ENCODE measurements at places on chromosomes 7 and 10.

- DNase-seq: no peak
Measured at GRCh38 chr7:107890493-107890961, 456 bp upstream of the DLD start.

DNA sequence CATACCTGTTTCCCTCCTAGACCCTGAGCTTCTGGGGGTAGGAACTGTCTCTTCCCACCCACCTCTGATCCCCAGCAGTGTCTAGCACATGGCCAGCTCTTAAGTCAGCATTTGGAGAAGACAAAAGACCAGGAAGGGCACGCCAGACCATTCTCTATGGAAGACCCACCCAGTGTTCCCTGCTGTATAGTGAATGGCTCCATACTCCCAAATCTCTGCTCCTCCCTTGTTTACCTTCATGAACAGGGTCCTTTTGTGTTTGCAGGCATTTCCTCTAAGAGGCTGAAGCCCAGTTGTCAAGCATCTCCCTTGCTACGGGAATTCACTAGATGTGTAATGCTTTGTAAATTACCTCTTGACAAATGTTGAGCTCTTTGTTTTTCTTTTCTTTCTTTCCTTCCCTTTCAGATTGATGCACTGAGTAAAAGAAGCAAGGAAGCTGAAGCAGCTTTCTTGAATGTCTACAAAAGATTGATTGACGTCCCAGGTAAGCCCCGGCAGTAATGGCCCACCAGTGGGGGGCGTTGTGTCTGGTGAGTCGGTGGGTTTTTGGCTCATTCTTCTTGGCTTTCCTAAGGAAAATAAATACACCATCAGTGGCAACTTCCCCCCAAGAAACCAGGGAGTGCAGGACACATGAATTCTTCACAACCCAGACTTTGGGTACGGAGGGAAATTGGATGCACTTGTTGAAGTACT is 216.6 kb upstream of the SH2B2 start:
- DNase-seq: no peak

DNA sequence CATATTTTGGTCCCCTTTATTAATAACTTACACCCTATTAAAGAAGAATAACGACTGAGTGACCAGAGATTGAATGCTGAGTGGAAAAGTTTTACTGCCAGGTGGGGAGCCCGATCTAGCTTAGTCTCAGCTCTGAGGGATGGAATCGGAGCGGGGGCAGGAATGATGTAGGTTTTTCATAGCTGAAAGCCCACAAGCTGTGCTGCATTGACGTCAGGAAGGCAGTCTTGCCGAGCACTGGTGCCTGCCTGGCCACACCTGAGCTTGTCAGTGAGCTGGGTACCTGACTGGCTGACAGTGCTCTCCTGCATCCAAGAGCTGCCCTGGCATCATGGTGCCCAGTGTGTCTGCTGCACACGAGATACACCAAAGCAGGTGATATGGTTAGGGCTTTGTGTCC is 34.8 kb downstream of the GRK5 start:
- DNase-seq: no peak

DNA sequence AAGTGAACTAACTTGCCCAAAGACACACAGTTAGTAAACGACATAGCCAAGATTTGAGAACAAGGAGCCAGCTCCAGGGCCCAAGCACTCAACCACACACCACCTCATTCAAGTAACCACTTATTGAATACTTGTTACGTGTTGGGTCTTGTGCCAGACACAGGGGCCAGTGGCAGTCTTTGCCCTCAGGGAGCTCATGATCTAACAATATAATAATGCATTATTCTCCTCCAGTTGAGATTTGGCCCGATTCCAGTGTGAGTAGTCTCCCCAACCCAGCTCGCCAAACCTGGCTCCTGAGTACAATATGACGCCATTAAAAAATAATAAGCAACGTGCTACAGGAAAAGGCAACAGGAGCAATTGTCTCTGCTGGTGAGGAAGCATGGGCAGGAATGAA is 14.4 kb upstream of the STK17A start:
- DNase-seq: peak; percentile 84

- DNase-seq: peak; percentile 74
Measured at GRCh38 chr10:5584895-5585516, 60.2 kb downstream of the CALML3 start.

GRCh38 chr10:5018134-5018533 is 14.5 kb upstream of the AKR1C2 start:
- no peak for DNase-seq

- DNase-seq: no peak
Measured at GRCh38 chr7:2617325-2617905, 14.4 kb upstream of the TTYH3 start.

- DNase-seq: peak; percentile 21
Measured at GRCh38 chr10:14688606-14689005, 86.1 kb downstream of the FAM107B start.

GRCh38 chr7:68319061-68319460 is 1279.2 kb upstream of the AUTS2 start:
- DNase-seq: no peak

DNA sequence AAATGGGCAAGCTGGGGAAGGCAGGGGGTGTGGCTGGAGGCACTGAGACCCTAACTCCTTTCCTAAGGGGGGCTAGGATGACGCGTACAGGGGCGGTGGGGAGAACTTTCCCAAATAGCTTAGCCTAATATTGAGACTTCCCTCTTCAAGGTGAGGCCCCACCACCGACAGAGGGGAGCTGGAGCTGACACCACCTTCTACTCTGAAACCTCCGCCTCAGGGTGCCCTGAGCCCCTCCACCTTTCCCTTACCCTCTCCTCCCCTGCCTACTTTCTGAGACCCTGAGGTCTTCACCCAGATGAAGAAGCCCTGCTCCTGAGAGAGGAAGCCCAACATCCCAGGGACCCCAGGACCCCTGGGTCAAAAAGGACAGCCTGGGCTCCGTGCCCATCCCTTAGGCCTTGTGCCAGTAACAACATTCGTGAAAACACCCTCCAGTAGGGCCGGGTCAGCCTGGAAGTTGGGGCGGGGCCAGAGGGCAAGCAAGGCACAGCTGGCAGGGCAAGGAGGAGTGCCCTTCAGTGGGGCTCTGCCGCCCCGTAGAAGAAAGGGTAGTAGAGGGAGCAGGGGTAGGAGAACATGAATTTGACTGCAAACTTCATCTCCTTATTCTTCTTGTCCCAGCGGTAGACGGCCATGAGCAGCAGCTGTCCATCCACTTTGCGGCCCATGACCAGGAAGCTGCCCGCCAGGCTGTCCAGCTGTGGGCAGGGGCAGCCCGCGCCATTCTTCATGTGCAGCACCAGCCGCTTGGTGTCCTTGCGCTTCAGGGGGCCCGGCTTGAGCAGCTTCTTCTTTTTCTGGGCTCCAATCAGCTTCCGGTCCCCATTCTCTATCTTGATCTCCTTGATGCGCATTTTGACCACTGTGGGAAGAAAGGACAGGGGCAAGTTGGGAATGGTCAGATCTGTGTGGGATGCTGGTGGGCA is 4.5 kb downstream of the SFRP5 start:
- no peak for DNase-seq

- peak; percentile 6 for DNase-seq
Measured at GRCh38 chr7:21547501-21547900, 4.7 kb downstream of the DNAH11 start.

- DNase-seq: no peak
Measured at GRCh38 chr10:104501449-104501848, 139.6 kb upstream of the SORCS3 start.

GRCh38 chr7:105450177-105450861 is 61.6 kb upstream of the SRPK2 start:
- no peak for DNase-seq

- DNase-seq: no peak
Measured at GRCh38 chr10:4025339-4025738, 240.3 kb upstream of the KLF6 start.

DNA sequence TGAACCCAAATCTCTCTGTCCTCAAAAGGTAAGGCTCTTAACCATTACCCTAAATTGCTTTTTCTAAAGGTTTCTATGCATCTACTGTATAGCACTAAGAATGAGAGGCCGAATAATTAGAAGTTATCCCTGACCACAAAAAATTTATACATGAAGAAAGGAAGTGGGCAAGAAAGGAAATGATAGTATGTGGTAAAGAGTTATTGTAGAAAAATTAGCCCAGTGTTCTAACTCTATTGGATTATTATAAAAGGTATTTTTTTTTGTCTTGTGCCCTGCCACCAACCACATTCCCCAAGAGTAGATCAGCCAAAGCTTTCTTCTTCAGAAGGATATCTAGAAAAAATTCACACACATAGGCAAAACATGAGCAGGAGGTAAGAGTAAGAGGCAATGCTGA is 45.4 kb downstream of the DKK1 start:
- DNase-seq: no peak

DNA sequence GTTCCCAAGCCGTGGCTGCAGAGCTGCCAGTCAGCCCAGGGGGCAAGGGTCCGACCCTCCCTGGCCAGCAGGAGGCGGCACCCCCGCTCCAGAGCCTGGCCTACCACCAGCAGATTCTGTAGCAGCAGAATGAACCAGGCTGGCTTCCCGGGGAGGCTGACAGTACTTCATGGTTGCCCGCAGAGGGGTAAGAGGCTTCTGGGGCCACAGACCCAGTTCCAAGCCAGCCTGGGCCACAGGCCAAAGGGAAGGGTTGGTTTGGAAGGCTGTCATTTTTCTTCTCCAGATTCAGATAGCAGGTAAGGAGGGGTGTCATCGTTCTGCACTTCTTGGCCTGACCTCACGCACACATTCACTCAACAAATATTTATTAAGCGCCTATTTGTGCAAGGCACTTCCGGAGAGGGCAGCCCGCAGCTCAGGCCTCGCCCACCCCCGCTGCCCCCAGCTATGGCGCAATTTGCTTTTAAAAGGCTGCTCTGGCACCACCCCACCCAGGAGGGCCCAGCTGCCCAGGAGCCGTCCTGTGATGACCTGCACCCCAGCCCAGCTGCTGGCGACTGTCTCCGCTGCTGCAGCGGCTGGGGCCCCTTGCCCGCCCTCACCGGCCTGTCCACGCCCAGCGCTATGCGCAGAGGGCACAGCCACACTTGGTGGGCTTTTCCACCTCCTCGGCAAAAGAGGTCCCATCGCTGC is 168.5 kb downstream of the LCOR start:
- DNase-seq: peak; percentile 82

- no peak for DNase-seq
Measured at GRCh38 chr10:19730907-19731217, 85.4 kb upstream of the PLXDC2 start.

DNA sequence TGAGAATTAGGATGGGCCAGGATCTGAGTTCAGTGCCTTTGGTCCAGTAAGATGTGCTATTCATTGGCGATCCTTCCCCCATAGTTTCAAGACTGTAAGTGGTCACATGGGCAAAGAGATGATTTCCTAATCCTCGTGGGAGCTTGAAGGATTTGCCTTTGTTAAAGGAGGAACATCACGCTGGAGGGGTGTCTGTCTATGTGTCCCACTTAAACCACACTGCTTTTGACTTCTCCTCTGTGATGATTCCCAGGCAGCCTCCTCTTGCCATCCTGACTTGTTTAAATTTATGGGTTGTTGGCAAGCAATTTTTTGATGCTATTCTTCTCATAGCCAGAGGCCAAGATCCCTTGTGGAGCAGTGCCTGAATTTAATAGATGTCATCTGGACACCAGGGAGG is 154.0 kb downstream of the TCF7L2 start:
- DNase-seq: no peak

DNA sequence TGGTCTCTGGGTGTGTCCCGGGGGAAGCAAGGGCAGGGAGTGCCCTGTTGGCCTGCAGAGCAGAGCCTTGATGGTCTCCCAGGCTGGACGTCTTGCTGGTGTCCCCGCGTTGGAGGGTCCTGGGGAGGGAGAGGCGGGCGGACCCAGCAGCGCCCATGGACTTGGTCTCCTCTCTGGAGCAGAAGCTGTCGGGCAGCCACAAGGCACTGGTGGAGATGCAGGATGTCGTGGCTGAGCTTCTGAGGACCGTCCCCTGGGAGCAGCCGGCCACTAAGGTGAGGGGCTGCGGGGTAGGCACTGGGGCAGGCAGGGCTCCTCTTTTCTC is 20.9 kb downstream of the TTYH3 start:
- no peak for DNase-seq

- DNase-seq: no peak
Measured at GRCh38 chr10:23038172-23038571, 57.2 kb upstream of the MSRB2 start.

DNA sequence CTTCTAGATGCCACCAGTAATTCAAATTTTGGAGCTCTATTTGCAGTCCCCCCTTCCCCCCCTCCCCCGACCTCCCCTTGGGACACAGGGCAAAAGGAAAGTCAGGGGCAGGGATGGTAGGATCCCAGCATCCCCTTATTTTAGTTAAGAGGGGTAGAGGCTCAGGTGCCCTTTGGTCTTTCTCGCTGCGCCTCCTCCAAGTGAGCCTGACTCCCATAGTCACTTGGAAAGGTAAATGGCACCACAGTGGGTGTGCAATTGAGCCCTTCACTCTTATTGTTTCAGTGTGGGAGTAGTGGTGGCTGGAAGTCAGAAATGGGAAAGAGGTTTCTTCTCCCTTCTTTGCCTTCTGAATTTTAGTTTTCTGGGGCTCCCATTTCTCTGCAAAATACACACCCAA is 8.2 kb upstream of the FEZF1 start:
- no peak for DNase-seq

- DNase-seq: no peak
Measured at GRCh38 chr10:77887631-77888355, 38.8 kb downstream of the DLG5 start.

DNA sequence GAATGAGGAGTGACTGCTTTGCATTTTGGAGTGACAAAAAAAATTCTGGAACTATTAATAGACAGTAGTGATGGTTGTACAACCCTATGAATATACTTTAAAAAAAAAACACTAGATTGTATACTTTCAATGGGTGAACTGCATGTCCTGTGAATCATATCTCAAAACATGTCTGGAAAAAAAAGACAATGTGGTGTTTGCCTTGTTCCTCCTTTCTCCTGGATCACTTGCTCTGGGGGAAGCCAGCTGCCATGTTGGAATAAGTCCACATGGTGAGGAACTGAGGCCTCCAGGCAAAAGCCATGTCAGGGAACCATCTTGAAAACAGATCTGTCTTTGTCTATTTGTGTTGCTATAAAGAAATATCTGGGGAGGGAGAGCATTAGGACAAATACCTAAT is 39.5 kb upstream of the YAE1 start:
- DNase-seq: no peak

DNA sequence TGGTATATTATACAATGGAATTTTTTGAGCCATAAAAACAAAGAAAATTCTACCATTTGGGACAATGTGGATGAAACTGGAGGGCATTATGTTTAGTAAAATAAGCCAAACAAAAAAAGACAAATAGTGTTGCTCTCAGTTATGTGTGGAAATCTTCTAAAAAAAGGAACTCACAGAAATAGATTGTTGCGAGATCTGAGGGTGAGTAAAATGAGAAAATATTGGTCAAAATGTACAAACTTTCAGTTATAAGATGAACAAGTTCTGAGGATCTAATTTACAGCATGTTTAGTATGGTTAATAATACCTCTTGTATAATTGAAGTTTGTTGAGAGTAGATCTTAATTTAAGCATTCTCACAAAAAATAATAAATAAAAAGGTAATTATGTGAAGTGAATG is 291.2 kb downstream of the KIF20B start:
- no peak for DNase-seq

Measured in MG63 (cell line).